Stimulated activated CD4-positive, alpha-beta T cell treated with anti-CD3 and anti-CD28 coated beads, TNF-alpha, amount 100 ng/mL, for 4 hours (primary cell): ENCODE measurements at places on chromosomes 5 and 9.

DNA sequence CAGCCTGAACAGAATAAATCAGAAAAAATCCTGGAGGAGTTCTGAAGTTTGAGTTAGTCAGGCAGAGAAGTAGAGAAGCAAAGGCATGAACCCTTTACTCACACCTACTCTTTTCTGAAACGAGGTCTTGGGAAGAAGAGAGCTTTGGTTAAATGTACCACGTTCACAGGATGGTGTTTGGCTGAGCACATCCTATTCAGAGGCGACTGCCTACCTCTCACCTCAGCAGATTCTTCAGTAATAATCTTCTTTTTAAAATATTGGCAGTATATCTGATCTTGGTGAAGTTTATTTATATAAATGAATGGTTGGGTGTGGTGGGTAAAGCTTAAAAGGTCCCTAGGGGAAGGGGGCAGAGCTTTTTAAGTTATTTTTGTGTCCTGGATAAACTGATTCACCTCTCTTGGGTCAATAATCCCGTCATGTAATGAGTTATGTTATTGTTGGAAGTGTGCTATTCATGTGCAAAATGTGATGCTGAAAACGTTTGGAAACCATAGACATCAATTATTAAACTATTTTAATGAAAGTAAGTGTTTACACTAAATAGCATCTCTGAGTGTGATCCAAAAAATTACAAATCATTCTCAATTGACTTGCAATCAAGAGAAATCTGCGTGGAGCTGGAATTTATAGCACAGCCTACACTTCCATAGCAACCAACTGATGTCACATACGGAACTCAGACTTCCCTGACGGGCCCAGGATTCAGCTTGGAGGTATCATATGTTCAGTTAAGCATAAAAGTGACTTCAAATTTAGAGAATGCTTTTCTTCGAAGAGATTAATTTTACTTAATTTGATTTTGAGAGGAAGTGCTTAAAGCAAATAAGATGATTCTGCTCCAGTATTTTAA lies 94.3 kb upstream of the EQTN start:
- DNase-seq, result no peak

DNA sequence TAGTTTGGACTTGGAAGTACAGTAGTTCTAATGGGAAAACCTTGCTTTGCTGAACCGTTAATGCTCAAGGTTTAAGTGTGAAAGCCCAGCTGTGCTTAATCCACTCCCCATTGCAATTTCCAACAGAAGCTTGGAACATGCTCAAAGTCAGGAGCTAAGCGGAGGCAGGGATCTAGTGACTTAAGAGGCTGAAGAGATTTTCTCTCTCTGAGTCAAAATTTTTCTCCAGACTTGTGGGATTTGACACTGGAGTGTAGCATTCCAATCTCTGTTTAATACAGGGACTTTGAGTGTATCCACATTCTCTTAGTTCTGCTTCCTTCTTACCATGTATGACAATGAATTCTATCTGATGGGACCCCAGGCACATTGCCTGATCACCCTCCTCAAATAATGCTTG lies 471.8 kb downstream of the KIF4B start:
- DNase-seq, result no peak

- DNase-seq, result no peak
Observed at GRCh38 chr5:2335733-2336515, 415.6 kb downstream of the IRX2 start.

DNA sequence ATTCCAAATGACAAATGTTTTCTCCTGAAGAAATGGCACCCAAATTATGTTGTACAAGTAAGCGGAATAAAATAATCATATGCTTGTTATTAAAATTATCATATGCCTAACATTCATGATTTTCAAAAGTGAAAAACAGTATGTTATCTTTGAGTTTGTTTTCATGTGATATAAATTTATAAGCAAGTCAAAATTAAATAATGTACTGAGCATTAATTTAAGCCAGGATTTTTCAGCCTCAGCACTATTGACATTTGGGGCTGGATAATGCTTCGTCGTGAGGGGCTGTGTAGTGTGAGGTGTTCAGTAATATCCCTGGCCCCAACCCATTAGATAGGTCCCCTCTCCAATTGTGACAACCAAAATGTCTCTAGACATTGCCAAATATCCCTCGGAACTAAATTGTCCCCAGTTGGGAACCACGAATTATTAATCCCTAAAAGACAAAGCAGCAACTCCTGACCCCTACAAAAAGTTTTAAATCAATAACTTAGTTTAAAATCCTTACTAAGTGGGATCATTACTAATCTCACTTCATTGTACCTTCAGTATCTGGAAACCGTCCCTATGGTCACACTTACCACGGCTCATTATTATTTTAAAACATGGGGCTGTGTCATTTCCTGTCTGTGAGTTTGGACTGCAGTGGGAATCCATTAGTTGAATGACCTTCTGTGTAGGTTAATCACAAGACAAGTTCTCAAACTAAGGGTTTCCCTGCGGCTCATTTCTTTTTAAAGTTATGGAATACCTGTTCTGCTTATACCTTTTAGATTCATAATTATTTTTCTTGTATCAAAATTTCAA lies 1.3 kb upstream of the NNT start:
- DNase-seq, result no peak

- no peak for DNase-seq
Observed at GRCh38 chr5:79552984-79553383, 39.0 kb upstream of the HOMER1 start.

- no peak for DNase-seq
Observed at GRCh38 chr5:110087829-110088228, 398.1 kb downstream of the MAN2A1 start.
